DMS53 (cell line): ENCODE measurements at places on chromosomes 6 and 20.
A peak's percentile ranks its signal among the peaks of the same experiment; 100 is the strongest.

DNA sequence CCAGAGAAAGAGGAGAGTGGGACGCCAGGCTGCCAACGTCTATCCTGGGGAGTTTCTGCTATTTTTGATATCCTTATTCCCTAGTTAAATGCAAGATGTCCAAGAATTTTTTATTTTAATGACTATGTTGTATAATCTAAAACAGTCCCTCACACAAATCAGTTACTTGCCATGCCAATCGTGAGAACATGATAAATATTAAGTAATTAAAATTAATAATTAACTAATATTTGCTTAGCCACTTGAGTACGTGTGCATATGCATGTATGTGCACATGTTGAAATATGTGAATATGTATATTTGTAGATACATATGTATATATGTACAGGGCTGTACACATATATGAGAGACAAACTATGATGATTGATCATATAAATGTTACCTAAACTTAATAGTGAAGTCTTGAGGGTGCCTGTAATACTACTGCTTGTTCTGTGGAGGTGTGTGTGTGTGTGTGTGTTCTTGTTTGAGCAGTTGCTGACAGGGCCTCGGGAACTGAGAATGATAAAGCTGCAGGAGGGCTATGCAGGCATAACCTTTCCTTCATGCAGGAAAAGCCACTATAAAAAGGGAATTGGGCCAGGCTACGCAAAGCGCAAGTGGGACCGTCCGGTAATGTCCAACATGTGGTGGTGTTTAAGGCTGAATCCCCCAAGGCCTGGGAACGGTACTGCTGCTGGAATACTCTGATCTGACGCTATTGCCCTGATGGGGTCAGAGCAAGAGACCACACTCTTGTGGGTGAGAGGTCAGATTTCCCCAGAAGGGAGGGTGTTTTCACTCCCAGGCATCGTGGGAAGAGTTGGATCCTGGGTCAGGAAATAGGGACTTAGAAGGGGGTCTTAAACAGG lies 148.3 kb upstream of the TBX18 start:
- peak; percentile 58 for DNase-seq

- no peak for DNase-seq
Observed at GRCh38 chr6:25944688-25945574, 14.4 kb upstream of the SLC17A2 start.

DNA sequence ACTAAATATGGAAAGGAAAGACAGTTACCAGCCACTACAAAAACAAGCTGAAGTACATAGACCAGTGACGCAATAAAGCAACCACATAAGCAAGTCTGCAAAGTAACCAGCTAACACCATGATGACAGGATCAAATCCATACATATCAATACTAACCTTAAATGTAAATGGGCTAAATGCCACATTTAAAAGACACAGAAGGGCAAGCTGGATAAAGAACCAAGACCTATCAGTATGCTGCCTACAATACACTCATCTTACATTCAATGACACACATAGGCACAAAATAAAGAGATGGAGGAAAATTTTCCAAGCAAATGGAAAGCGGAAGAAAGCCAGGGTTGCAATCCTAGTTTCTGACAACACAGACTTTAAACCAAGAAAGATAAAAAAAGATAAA lies 24.1 kb downstream of the HLA-C start:
- no peak for DNase-seq

DNA sequence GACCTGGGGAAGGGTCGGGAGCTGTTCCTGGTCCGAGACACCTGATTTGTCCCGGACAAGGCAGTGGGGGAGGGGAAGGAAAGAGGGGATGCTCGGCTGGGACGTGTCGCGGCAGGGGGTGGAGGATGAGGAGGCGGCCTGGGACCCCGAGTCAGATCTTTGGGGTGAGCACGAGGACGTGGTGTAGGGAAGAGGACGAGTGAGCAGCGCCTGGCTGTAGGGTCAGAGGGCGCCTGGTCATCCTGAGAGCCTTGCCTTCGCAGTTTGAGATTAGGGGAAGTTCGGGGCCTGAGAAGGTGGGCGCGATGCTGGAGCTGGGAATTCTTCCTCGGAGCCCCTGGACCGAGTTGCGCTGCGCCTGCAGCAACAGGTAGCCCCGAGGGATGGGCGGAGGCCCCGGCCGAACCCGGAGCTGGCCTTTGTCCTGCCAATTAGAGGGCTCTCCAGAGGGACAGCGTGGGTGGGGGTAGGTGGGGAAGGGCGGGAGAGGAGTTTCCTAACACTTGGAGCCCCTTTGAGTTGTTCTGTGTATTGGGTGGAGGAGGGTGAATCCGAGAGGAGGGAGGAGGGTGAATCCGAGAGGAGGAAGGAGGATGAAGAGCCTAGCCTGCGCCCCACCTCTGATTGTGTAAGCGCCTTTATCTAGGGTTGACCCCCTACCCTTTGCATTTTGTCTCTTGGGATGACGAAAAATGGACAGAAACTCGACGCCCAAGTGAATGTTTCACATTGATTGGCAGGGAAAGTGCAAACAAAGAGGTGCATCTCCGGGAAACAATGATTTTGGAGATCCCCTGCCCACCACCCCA lies 72.0 kb downstream of the SOX4 start:
- peak; percentile 48 for DNase-seq

- peak; percentile 28 for DNase-seq
Observed at GRCh38 chr6:169957351-169957963, 206.0 kb downstream of the ERMARD start.

DNA sequence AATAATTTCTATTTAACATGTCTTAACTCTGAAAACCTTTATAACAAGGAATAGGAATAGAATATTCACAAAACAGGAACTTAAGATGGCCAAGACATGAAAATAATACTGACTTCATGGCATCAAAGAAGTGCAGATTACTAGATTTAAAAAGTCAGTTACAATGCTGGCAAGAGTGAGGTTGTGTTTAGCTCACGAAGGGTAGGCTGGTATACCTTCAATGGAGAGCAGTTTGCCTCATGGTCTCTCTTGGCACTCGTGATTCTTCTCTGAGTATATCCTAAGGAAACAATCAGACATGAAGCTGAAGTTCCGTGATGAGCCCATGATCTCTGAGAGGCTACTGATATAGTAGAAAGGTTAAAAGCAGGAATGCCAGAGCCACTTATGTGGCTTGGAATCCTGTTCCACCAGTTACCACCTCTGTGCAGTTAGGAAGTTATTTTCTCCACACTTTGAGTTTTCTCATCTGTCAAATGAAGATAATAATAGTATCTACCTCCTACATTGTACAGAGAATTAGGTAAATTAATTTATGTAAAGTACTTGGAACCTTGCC lies 7.2 kb downstream of the NCOA7 start:
- peak; percentile 4 for DNase-seq

DNA sequence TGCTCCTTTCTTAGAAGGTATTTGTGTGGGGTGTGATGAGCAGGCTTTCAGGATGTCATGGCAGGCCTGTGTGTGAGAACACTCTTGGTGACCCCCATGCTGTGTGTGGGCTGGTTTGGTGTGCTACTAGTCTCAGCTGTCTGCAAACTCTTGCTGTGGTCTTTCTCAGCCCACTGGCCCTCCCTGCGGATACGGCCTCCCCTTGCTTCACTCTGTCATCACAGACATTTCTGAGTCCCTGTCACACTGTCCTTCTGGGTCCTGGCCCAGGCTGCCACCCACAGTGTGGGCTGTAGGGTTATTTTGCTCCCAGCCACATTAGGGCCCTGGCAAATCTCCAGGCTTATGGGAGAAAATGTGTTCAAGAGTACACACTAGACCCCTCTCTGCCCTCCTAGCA lies 39.0 kb upstream of the ARMC2 start:
- no peak for DNase-seq

DNA sequence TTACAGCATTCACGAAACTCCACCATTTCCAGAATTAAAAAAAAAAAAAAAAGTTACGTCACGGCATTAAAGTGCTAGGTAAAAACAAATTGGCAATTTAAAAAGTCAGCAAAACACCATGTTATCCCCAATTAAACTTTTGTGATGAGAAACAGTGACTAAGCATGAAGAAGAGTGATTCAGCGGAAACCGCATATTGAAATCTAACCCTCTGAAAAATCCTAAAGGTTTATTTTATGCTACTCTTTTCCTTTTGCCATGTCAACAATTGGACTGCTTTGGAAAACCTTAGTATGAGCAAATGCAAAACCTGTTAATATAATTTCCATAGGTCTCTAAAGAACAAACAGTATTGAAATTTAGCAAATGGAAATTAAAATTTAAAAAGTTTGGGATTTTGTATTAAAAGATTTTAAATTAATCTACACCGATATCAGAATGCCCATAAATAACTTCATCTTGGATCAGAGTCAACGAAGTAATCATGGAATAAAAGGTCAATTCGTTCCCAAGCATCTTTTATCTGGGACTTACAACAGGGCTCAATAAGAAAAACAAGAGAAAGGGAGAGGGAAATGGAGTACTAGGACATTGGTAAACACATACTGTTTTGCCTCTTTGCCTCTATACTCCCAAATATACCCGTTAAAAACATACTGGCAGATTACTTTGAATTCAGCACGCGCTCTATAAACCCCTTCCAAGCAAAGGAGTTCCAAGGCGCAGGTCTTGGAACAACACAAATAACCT lies 1.1 kb downstream of the FBXO30 start:
- DNase-seq, result peak; percentile 32

- peak; percentile 93 for DNase-seq
Observed at GRCh38 chr6:33410711-33411631, at the start of gene PHF1. TSS of gene PHF1 (plus strand) at chr6:33411014. CDS start at chr6:33412264, 1,250 bp downstream.

DNA sequence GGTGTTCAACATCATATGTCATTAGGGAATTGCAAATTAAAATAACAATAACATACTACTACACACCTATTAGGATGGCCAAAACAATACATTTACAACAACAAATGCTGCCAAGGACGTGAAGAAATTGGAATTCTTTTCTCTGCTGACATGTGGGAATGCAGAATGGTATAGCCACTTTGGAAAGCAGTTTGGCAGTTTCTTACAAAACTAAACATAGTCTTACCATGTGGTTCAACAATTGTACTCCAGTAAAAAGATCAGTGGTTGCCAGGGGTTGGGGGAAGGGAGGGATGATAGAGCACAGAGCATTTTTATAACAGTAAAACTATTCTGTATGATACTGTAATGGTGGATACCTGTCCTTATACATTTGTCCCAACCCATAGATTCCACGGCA lies 12.3 kb upstream of the CFAP206 start:
- DNase-seq, result no peak

- DNase-seq, result no peak
Observed at GRCh38 chr6:20463396-20463795, 61.7 kb downstream of the E2F3 start.

DNA sequence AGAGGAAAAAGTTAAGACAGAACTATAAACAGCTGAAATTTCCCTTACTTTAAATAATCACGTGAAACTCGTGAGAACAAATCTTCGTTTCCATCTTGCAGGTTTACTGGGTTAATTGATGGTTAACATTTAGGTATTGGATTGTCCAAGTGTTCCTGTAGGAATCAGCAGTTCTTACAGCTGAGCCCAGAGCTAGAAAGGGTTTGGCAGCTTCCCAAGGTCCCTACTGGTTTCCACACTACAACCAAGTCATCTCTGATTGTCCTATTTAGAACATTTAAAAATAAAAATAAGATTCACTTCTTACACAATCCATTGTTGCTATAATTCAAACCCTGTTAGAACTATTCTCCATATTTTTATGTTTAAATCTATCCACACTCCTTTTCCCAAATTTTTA lies 15.8 kb downstream of the MPC1 start:
- no peak for DNase-seq

DNA sequence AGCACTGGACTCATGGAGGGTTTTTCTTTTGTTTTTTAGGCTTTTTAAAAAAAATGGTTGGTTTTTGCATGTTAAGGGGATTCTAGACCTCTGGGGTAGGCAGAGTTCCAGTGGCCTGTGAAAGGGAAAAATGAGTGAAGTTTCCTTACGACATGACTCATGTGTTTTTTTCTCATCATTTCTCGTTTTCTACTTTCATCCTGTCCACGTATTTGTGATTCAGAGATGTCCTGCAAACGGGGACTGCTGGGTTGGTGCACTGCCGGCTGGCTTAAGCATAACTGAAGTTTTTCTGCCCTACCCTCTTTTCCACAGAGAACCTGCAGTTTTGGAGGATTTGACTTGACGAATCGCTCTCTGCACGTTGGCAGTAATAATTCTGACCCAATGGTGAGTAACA lies 182.3 kb downstream of the SASH1 start:
- DNase-seq, result no peak
